H54 (cell line): ENCODE measurements at places on chromosomes 7 and 10.
A peak's percentile ranks its signal among the peaks of the same experiment; 100 is the strongest.

- DNase-seq, result no peak
Measured at GRCh38 chr7:50274361-50274760, 30.2 kb upstream of the IKZF1 start.

DNA sequence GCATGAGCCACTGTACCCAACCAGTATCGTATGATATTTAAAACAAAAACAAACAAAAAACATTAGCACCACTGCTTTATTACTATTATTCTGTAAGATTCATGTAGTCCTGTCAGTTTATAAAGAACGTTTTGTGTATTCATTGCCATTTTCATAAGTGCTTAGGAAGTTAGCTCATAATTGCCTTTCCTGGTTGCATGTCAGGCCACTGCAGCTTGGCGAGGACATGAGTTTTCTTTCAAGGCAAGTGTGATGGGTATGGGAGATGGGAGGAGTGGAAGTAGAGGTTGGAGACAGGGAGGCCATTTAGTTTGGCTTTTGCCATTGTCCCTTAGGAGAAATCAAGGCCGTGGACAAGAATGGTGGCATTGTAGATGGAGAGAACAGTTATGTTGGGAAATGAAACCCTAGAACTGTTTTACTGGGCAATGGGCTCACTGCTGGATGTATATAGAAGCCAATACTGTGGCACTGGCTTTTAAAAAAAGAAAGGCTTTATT is 48.9 kb downstream of the TYW1 start:
- DNase-seq, result no peak

GRCh38 chr7:101624246-101625001 is 4.7 kb downstream of the MYL10 start:
- no peak for DNase-seq

GRCh38 chr7:17488829-17489228 is 190.4 kb downstream of the AHR start:
- DNase-seq, result no peak

- DNase-seq, result no peak
Measured at GRCh38 chr7:86667732-86668131, 24.0 kb downstream of the GRM3 start.

DNA sequence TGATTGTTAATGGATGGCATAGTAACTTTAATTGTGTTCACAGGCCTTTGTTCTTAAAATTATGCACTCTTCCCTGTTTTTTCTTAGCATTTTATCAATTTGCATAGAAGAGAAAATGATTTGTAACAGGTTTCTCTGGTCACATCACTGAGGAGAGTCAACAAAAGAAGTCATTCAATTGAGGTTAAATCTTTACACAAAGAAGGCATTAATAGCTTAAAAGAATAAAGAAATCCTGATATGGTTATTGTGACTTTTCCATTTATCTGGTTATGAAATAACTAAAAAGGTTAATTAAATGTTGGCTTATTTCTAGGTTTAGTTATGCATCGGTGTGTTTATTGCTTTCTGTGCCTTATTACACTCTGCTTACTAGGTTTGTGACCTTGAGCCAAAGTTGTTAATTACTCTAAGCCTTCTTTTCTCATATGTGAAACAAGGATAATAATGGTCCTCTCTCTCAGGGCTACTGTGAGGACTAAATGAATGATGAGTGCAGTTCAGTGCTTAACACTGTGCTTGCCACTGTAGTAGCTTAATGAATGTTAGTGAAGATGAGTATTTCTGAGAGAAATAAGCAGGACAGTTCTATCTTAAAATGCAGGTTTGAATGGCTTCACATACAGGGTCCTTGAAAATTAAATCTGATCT is 12.1 kb downstream of the BMPR1A start:
- DNase-seq, result no peak

- DNase-seq, result no peak
Measured at GRCh38 chr10:78254013-78254412, 220.3 kb downstream of the RPS24 start.

GRCh38 chr7:22969010-22969431 is 44.9 kb downstream of the HYCC1 start:
- no peak for DNase-seq

- DNase-seq, result no peak
Measured at GRCh38 chr10:2445370-2445769, 622.0 kb upstream of the PFKP start.

GRCh38 chr10:125720002-125720382 is 483 bp downstream of the EDRF1 start:
- no peak for DNase-seq

- no peak for DNase-seq
Measured at GRCh38 chr10:131272897-131273451, 38.5 kb downstream of the TCERG1L start.

GRCh38 chr7:142355328-142355727 is 97.5 kb upstream of the PRSS58 start:
- no peak for DNase-seq

DNA sequence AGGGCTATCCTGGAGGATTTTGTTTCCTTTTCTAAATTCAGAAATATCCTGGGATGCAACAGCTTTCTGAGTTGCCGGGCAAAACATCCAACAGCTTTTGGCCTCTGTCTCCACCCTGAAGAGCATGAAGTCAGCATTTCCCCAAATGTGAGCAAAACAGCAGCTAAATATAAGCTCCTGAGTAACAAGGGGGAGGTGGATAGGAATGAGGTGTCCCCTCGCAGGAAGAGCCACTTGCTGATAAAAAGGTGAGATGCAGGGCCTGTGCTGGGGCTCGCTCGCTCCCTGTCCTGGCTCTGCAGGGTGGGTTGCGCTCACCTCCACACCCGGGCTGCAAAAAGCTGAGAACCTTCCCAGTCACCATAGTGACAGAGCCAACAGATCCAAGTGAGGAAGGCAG is 264.3 kb downstream of the ZEB1 start:
- DNase-seq, result no peak

DNA sequence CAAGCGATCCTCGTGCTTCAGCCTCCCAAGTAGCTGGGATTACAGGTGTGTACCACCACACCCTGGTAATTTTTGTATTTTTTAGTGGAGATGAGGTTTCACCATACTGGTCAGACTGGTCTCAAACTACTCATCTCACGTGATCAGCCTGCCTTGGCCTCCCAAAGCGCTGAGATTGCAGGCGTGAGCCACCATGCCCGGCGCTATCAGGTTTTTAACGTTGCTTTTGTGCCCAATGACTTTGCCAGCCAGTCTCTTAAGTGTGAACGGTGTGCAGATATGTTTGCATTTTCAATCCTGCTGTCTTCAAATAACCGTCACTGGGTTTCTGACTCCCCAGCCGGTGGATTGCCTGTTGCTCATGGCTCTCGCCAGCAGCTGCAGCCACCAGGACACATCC is 201.8 kb upstream of the PPP2R2D start:
- no peak for DNase-seq

DNA sequence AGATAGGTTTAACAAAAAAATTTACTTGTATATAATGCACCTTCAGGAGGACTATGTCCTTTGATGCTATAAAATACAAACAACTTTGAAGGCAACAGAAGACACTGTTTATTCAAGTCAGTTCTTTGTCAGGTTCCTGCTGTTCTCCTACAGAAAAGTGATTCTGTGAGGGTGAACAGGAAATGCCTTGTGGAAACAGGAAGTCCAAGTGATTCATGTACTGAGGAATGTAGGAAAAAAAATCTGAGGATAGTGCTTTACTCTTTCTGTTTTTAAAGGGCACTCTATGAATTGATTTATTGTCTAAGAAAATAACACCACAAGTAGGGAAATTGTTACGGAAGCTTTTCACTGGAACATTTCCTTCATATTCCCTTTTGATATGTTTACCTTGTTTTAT is 171.9 kb downstream of the HDAC9 start:
- DNase-seq, result peak; percentile 11

GRCh38 chr10:48762064-48763042 is 77.7 kb downstream of the WDFY4 start:
- no peak for DNase-seq

DNA sequence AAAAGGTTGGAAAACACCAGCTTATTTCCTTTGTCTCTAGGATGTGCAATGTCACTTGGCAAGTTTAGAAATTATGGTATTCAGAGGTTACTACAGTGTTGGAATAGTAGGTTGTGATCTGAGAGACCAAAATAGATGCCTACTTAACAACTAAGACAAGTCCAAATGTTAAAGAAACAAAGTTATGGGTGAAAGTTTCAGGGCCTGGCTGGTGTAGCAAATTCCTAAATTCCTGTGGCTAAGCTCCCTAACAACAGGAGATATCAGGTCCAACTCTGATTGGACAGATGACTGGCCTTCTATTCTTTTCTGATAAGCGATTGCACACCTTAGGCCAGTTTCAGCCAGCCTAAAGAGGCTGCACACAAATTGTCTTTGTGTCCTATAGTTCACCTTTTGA is 873.5 kb downstream of the REEP3 start:
- no peak for DNase-seq

GRCh38 chr7:15567036-15567435 is 5.2 kb upstream of the AGMO start:
- DNase-seq, result no peak

DNA sequence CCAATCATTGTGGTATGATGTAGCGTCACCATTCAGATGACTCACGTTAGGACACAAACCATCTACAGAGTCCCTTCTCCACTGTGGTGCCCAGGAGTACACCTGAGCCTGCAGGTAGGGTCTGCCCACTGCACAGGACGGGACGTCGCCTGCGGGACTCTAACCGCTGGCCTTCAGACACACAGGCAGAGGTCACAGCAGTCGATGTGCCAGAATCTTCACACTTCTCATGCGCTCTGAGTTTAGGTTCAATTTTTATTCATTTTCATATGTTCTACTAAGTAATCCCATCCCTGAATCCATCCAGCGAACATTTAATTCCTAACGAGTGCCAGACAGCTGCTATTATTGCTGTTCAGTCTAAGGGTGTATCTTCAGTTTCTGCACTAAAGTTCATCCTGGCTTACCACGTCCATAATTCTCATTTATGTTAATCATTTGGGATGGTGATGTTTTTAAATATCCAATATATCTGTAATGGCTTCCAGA is 73.3 kb downstream of the CXCL12 start:
- no peak for DNase-seq

- peak; percentile 26 for DNase-seq
Measured at GRCh38 chr10:76329891-76330575, 898.6 kb downstream of the LRMDA start.
